NCI-H2081 (cell line): ENCODE measurements at places on chromosomes 6 and 20.

GRCh38 chr6:52876056-52876787, 33.3 kb downstream of the GSTA3 start:
- no peak for DNase-seq

DNA sequence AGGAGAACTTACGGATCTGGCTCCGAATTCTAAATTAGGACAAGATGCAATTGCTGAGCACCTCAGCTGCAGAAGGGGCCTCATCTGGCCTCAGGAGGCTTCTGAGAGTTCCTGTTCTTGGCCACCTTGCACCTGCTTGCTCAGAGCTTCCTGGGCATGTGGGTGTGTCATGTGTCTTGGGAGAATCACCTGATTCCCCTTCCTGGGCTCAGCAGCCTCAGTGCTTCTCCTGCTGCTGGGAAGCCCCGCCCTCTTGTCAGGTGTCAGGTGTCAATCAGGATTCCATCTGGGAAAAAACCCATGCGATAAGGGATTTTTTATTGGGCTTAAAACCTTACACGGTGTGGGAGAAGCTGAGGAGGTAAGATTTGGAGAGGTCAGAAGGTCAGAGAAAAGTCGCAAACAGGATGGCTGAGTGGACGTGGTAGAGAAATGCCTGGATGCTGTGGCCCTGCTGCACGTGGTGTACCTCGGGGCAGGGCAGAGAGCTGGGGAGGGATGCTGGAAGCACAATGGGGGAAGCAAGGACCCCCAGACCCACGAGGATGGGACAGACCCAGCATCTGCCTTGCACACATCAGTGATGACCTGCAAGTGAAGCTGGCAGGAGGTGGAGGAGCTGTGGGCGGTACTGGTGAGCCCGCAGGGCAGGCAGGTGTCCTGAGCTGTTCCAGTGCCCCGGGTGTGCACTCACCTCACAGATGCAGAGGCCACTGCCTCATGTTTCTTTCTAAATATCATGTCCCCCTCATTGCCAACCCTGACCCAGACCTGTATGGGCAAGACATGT, 170.8 kb downstream of the CDH4 start:
- DNase-seq = no peak

DNA sequence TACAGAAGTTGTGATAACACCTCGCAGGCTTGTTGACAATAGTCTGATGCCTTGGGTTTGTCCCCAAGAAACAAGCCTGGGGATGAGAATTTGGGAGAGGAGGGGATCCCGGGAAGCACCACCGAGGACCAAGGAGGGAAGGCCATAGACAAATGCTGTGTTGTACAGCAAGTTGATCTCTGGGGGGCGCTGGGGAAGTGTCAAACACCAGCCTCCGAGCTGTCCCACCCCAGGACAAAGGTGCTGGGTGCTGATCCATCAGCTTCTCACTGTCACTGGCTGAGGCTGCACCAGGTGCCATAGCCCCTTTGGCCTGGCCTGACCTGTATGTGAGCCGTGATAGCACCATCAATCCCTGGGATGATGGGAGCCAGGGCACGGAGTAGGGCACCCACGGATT, 64.0 kb downstream of the SYNDIG1 start:
- no peak for DNase-seq

GRCh38 chr6:58419321-58419720, 1101.9 kb downstream of the PRIM2 start:
- no peak for DNase-seq

DNA sequence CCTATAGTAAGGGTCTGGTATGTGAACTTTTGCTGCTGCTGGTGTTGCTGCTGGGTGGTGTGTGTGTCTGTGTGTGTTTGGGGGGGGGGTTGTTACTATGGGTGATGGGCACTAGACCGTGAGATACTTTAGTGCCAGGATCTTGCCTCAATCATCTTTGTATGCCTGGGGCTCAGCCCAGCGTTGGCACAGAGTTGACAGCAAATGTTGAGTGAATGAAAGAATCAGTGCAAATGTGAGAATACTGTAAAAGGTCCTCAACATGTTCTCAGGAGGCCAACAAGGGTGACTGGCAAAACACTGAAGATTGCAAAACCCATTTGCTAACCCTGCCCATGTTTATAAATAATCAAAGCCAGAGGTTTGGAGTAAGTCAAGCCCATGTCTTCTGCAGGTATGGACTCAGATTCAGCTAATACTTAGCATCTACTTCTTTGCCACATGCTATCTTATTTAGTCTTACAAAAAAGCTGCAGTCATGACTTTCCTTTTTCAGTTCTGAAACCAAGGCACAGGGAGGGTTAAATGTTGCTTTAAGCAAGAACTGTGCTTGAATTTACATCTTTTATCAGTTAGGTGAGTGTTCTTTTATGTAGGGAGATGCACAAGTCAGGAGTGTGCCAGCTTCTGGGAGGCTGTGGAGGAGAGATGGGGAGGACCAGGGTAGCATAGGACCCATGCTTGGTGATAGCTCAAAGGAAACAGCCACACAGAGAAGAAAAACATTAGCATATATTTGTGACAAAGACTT, 125.3 kb upstream of the SPACA1 start:
- DNase-seq = no peak

GRCh38 chr6:170087941-170088581, 202.8 kb downstream of the DLL1 start:
- DNase-seq = no peak

DNA sequence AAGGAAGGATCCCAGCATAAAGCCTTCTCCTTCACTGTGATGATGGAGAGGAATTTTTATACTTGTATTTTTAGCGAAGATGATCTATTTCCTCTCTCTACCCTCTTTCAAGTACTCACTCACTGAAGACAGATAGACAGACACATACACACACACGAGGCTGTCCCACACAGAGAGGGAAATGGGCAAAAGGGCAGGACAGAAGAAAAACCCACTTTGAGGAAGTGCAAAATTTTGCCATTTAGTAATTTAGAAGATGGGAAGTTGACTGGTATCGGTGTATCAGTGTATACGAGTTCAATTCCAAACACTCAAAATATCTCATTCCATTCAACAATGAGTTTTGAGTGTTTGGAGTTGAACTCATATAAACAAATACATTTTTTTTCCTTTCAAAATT, 30.9 kb downstream of the HEBP2 start:
- DNase-seq = no peak

DNA sequence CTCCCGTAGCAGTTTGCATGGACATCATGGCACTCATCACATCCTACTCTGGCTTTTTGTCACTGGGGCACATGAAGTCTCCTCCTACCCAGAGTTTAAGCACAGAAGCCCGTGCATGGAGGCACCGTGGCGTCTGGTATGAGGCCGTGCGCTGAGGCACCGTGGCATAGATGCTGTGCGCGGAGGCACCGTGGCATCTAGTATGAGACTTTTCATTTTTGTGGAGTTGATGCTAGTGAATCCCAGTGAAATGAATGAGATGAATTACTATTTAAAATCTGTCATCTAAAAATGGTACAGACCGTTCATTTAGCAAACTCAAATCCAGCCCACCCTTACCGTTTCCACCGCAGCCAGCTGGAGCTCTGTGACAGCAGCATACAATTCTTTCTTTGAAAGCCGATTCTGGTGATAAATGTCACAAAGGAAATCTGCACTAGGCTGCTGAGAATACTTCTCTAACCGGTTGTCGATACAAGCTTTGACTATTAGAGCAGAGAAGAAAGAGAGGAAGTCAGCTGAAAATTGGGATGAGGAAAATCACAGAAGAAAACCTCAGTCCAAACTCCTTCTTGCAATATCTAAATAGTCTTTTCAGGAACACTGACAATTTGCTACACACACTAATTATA, 11.3 kb downstream of the CYP24A1 start:
- DNase-seq = no peak

DNA sequence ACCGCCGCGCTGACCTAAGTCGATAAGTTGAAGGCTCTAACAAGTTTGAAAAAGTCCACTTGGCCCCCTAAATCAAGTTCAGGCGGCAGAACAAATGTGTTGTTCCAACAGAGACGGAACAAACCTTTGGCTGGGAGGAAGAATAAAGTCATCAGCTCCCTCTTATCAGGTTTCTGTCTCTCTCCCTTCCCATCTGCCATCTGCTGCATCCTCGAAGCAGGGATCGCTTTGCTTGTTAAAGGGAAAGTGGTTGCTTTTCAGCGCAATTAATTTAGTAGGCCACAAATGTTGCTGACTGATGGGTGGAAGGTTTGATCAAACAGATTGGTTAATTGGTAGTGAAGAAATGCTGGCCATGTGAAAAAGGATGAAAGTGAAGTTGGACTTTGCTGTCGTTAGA, 64.3 kb downstream of the CDH4 start:
- DNase-seq = no peak

DNA sequence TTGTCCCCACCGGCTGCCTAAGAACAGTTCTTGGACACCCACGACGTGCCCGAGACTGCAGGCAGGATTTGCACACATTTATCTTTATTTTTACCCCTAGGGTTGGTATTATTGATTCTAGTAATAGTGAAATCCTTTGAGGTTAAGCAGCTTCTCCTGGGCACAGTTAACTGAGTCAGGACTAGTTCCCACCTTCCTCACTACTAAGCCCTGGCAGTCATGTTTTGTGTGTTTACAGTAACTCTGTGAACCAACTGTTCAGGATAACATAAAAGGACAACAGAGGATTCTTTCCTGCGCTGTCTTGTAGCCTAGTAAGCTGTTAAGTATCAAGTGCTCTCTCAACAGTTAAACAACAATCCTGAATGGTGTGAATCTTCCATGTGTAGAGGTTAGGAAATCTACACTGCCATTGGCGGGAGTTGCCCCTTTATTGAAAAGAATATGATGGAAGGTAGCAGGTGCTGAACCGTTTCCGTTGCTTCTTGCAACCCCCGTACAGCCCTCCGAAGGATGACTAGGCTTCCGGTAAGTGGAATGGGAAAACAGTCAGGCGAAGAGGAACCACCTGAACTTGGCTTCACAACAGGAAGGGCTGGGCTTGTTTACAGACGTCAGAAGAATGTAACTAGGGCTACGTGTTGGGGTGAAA, 979 bp upstream of the SOD2 start:
- no peak for DNase-seq

GRCh38 chr20:37362231-37362792, 16.4 kb downstream of the SRC start:
- DNase-seq = no peak

DNA sequence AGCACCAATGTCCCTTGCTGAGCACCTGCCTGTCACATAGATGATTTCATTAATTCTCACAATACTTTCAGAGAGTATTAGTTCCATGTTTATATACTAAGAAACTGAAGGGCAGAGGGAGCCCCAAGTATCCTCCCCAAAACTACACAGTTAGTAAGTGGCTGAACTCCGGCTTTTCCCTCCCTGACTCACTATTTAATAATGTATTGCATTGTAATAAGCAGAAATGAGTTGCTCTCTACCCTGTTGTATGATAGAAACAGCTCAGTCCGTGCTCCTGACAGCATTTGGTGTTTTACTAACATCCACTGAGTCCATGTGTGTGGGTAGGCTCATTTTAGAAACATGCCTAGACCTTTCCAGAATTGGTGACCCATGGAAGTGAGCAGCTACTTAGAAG, 76.8 kb downstream of the OLIG3 start:
- DNase-seq = no peak

GRCh38 chr6:40112350-40112749, 178.1 kb upstream of the MOCS1 start:
- no peak for DNase-seq
